ENCODE measurements at places on chromosomes 11 and 22. TPM values are rescaled to one million over a fixed set of nuclear protein-coding genes. Genes with fewer than 3 reads are reported as not detected.
A peak's percentile ranks its signal among the peaks of the same experiment; 100 is the strongest.

GRCh38 chr11:120522736-120523135, 11.2 kb downstream of the GRIK4 start:
- no peak for DNase-seq
- H3K36me3 ChIP-seq, result no peaks in the 10 kb centered on the region
- peaks cover 22% of the 10 kb centered on the region for H3K4me1 ChIP-seq
- H3K27ac ChIP-seq, result no peak overlapping the region
- no peak overlapping the region for H3K4me3 ChIP-seq

DNA sequence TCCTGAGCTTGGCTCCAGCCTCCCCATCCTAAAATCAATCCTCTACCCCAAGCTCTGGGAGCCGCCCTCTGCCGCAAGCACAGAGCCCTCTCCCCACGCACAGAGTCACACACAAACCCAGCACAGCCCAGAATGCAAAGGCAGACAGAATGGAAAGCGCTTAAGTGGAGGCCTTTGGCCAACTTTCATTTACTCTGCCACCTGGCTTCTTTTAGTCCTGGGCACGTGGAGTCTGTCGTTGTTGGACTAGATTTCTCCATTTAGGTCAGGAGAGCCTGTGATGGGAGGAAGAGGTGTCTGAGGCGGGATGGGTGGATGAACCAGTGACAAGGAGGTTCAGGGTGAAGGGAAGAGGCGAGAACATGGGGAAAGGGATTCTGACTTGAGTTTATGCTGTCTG, 191.7 kb downstream of the DSCAML1 start:
- DNase-seq, result no peak
- H3K27ac ChIP-seq, result no peak overlapping the region
- H3K4me1 ChIP-seq, result peaks cover 18% of the 10 kb centered on the region

DNA sequence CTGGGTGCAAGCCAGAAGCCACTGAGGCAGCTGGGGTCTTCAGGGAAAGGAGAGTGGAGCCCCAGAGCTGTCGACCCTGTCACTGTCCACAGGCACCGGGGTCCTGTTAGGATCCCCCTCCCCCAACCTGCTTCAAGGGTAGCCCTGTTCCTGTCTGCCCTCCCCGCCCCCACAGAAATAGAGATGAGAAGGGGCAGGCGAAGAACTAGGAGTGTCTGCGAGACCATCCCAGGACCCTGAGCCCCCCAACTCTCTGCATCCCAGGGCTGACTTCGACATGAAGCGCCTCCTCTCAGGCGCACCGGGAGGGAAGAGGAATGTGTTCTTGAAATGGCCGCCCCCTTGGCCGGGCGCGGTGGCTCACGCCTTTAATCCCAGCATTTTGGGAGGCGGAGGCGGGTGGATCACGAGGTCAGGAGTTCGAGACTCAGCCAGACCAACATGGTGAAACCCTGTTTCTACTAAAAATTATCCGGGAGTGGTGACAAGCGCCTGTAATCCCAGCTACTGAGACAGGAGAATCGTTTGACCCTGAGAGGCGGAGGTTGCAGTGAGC, 607 bp upstream of the ZNF70 start:
- no peaks in the 10 kb centered on the region for H3K36me3 ChIP-seq
- H3K27ac ChIP-seq, result peak overlapping the region; percentile 82
- H3K4me1 ChIP-seq, result peaks cover 7% of the 10 kb centered on the region
- no peaks in the 10 kb centered on the region for H3K27me3 ChIP-seq
- H3K4me3 ChIP-seq, result peak overlapping the region; percentile 88

GRCh38 chr11:112583261-112583893, 322.7 kb upstream of the PLET1 start:
- H3K36me3 ChIP-seq, result no peaks in the 10 kb centered on the region
- DNase-seq, result no peak
- H3K4me3 ChIP-seq, result no peak overlapping the region
- no peaks in the 10 kb centered on the region for H3K27me3 ChIP-seq
- no peak overlapping the region for H3K27ac ChIP-seq

DNA sequence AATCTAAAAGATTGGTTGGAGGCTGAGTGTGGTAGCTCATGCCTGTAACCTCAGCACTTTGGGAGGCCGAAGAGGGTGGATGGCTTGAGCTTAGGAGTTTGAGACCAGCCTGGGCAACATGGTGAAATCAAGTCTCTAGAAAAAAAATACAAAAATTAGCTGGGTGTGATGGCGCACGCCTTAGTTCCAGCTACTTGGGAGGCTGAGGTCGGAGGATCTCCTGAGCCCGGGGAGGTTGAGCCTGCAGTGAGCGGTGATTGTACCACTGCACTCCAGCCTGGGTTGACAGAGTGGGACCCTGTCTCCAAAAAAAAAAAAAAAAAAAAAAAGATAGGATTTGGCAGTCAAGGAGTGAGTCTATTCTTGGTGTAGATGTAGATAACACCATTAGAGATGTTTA, 10.6 kb downstream of the FOLR1 start:
- DNase-seq, result no peak
- no peaks in the 10 kb centered on the region for H3K36me3 ChIP-seq
- no peaks in the 10 kb centered on the region for H3K27me3 ChIP-seq
- H3K4me1 ChIP-seq, result no peaks in the 10 kb centered on the region
- H3K4me3 ChIP-seq, result no peak overlapping the region

DNA sequence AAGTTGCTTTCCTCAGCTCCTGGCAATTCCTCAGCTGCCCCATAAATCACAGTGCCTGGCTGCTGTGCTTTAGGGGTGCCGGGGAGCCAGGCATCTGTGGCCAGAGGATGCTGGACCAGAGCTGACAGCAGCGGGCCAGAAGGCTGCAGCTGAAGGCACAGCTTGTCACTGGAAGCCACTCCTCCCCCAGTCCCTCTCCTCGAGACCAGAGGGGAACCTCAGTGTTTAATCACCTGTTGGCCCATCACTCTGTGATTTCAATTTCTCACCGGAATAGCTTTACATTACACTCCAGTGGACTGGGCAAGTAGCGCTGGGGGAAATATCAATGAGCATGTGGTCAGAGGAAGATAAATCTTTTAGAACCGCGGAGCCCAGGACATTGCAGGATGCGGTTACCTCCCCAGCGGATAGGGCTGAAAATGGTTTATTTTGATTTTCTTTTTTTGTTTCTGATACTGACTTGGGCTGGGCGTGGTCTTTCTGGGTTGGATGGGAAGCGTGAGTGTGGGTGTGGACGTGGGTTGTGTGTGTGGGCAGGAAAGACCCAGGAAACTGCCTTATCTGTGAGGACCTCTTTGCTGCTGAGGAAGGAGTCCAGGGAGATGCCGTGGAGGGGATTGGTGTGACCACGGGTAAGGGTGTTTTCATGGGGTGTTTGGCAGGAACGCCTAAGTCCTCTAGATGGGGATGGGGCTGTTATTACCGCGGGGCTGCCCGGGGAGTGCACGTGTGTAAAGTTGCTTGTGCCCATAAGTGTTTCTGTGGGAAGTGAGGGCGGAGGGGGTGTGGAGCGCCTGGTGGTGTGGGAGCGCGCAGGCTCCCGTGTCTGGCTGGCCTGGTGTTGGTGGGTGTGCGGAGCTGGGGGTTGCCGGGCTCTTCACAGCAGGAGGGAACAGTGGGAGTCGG, 4.0 kb downstream of the DAGLA start:
- DNase-seq, result no peak
- peaks cover 5% of the 10 kb centered on the region for H3K4me1 ChIP-seq
- no peaks in the 10 kb centered on the region for H3K36me3 ChIP-seq
- H3K27me3 ChIP-seq, result peaks cover 21% of the 10 kb centered on the region

GRCh38 chr11:114774599-114775361, 96.5 kb downstream of the NXPE2 start:
- H3K27ac ChIP-seq, result no peak overlapping the region
- H3K4me3 ChIP-seq, result no peak overlapping the region
- H3K4me1 ChIP-seq, result peaks cover 21% of the 10 kb centered on the region
- peak; percentile 88 for DNase-seq

DNA sequence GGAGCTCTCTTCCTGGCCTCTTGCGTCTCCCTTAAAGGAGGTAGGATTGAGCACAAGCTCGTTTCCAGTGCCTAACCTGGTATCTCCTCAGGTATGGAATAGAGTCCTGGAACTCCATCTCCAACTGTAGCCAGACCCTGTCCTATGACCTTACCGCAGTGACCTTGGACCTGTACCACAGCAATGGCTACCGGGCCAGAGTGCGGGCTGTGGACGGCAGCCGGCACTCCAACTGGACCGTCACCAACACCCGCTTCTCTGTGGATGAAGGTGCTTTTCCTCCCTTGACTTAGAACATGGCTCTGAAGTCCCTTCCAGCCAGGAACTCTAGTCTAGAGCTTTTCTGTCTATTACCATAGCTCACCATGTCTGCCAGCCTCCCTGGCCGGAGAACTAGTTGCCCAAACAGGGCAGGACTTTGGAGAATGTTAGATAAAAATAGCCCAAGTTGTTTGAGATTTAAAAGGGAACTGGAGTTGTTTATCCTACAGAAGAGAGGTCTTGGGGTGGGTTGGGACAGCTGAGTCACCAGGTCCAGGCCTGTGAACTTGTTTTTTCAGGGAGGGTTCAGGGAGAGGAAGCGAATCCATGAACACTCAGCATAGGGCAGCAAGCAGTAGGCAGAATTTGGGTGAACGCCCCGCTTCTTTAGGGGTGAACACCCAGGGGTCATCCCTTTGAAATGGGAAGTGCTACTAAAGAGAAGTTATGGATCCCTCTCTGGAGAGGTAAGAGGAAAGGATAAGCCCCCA, 3.3 kb downstream of the IL10RA start:
- peaks cover 55% of the 10 kb centered on the region for H3K27me3 ChIP-seq
- H3K27ac ChIP-seq, result no peak overlapping the region
- H3K36me3 ChIP-seq, result no peaks in the 10 kb centered on the region
- DNase-seq, result no peak
- H3K4me3 ChIP-seq, result no peak overlapping the region

GRCh38 chr11:1642288-1643145, 12.9 kb downstream of the KRTAP5-5 start:
- DNase-seq, result no peak
- H3K36me3 ChIP-seq, result no peaks in the 10 kb centered on the region
- no peaks in the 10 kb centered on the region for H3K4me1 ChIP-seq
- H3K4me3 ChIP-seq, result no peak overlapping the region
- H3K27ac ChIP-seq, result no peak overlapping the region

DNA sequence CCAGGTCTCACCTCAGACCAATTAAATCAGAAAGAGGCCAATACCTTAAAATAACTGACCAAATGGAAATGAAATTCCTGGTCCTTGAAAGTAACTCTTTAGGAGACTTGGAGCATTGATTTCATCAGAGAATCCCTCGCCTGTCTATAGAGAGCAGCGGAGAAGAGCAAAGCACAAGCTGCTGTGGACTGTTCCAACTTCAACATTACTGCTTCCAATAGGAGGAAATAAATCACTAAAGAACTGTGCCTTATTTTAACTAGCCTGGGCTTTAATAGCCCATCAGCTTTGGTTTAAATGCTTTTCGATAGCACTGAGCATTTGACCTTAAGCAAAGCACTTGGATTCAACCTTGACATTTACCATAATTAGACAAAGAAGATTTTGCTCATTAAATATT, 32.0 kb upstream of the FJX1 start:
- DNase-seq, result no peak
- H3K4me1 ChIP-seq, result peaks cover 34% of the 10 kb centered on the region
- no peak overlapping the region for H3K27ac ChIP-seq

- H3K4me3 ChIP-seq, result no peak overlapping the region
Measured at GRCh38 chr11:131274233-131274632, 96.2 kb upstream of the NTM start.

DNA sequence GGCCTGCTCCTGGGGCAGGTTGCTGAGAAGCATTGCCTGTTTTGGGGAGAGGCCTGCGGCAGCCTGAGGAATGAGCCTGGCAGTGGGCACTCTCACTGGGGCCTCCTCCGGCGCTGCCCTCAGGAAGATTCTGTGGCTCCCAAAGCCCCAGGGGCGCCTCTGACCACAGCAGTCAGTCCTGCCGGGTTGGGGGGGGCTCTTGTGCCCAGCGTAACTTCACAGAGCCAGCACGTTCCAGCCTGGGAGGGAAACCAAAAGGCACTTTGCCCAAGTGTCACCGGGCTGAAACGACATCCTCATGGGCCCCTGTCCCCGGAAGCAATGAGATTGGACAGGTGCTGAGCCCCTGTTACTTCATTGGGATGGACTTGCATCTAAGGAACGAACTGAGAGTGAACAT, 4.3 kb upstream of the LRP5 start:
- no peaks in the 10 kb centered on the region for H3K4me1 ChIP-seq
- H3K27ac ChIP-seq, result no peak overlapping the region
- peaks cover 13% of the 10 kb centered on the region for H3K27me3 ChIP-seq
- no peak for DNase-seq
- H3K36me3 ChIP-seq, result no peaks in the 10 kb centered on the region

DNA sequence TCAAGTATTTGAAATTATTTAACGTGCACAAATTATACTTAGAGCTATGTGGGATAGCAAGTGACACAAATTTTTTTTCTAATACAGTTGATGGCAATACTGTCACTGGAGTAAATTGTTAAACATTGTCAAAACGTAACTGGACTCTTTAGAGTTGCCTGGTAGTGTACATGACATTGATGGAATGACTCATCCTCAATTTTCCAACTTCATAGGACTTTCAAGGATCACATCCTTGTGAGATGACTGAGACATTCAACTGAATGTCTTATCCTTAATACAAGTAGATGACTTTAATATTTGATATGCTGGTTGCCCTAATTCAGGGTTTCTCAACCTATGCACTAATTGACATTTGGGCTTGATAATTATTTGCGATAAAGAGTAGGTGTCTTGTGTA, 310.0 kb downstream of the SWAP70 start:
- H3K27me3 ChIP-seq, result no peaks in the 10 kb centered on the region
- peaks cover 2% of the 10 kb centered on the region for H3K4me1 ChIP-seq
- H3K4me3 ChIP-seq, result no peak overlapping the region

DNA sequence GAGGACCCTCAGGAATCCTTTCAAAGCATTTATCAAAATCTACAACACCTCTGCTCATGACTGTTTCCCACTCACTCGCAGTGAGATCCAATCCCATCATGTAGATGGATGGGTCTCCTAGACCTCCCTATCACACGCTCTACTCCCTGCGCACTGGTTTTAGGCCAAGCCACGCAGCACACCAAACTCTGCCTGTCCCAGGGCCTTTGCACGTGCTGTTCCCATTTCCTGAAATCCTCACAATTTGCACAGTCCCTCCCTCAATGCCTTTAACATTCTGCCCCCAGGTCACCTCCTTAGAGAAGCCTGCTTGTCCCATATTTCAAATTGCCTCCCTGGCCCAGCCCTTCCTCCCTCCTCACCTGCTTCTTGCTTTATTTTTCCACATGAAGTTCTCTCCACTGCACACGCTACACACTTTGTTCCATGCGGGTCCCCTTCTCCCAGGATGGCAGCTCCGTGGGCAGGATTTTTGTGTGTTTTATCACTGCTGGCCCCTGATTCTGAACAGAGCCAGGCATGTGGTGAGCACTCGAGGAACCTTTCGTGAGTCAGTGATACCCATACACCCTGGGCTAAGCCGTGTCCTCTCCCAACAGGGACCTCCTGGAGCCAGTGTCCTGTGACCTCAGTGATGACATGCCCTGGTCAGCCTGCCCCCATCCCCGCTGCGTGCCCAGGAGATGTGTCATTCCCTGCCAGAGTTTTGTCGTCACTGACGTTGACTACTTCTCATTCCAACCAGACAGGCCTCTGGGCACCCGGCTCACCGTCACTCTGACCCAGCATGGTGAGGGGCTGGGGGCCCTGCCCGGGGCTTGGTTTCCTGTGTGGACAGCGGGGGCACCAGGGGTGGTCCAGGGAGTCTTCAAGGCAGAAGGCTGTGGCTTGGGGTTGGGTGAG, 12.2 kb downstream of the CSF2RB start:
- H3K4me3 ChIP-seq, result no peak overlapping the region
- H3K27ac ChIP-seq, result no peak overlapping the region
- H3K4me1 ChIP-seq, result peaks cover 15% of the 10 kb centered on the region
- DNase-seq, result no peak

The ANO9 gene
- 1.3 TPM for total RNA-seq

The TRIM49 gene
- not detected for total RNA-seq

The USH1C gene
- 0.24 TPM for total RNA-seq

The GPR83 gene
- 0.03 TPM for total RNA-seq

The TSGA10IP gene
- total RNA-seq, result 7.3 TPM

The SELENOO gene
- 7.6 TPM for total RNA-seq

The HEPN1 gene
- not detected for total RNA-seq

The SLN gene
- not detected for total RNA-seq

The PTDSS2 gene
- 24.7 TPM for total RNA-seq

The OR51B5 gene
- total RNA-seq, result 0.22 TPM

The TUB gene
- total RNA-seq, result 41.3 TPM

All from neural progenitor cell (in vitro differentiated cells).